ENCODE measurements at places on chromosomes 5 and 9.
A peak's percentile ranks its signal among the peaks of the same experiment; 100 is the strongest.

GRCh38 chr5:68375540-68375939 is 160.0 kb downstream of the PIK3R1 start:
- DNase-seq: no peak

DNA sequence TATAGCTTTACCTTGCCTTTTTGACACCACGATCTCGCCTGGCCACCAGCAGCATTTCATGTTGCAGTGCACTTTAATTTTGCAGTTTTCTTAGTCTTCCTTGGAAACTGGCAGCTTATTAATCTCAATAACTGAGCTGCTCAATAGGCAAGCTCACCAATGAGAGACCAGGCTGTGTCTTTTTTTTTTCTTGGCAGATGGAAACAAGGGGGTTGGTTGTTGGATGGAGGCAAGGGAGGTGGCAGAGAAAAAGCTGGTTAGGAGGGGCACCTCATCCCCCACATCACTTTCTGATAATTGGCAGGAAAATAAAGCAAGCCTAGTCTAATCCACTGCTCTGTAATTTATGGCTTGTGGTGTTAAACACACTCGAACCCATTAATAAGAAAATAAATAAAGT is 324.5 kb upstream of the WWC1 start:
- DNase-seq: no peak

- DNase-seq: no peak
Observed at GRCh38 chr5:18393565-18394442, 759.5 kb downstream of the TAF11L14 start.

DNA sequence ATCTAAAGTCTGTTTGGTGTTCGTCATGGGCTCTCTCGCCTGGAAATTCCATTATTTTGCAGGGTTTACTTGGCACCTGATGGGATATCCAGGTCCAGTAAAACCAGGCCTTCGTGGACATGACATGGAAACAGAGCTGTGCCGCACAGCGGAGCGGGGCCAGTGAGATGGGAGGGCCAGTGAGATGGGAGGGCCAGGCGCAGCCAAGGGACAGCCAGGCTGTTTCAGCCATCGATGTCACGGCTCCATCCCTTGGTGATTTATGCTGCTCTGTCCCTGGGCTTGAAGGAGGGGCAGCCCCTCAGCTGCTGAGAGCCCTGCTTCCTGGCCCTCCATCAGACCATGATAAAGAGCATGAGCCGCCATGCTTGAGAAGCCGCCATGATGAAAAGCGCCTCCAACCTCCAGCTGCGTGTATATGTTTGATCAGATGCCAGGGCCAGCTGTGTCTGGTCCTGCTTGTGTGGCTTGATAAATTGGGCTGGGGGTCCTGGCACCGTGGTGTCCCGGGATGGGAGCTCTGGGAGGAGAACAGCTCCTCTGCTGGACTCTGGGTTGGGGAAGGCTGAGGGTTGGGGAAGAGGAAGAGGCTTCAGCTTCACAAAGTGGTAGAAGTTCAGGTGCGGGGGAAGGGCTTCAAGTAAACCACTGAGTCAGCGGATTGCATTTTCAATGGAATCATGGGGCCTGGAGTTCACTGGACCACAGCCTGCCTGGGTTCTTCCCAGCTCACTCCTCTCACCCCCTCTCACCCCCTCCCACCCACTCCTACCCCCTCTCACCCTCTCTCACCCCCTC is 6.1 kb upstream of the COL5A1 start:
- DNase-seq: peak; percentile 50

DNA sequence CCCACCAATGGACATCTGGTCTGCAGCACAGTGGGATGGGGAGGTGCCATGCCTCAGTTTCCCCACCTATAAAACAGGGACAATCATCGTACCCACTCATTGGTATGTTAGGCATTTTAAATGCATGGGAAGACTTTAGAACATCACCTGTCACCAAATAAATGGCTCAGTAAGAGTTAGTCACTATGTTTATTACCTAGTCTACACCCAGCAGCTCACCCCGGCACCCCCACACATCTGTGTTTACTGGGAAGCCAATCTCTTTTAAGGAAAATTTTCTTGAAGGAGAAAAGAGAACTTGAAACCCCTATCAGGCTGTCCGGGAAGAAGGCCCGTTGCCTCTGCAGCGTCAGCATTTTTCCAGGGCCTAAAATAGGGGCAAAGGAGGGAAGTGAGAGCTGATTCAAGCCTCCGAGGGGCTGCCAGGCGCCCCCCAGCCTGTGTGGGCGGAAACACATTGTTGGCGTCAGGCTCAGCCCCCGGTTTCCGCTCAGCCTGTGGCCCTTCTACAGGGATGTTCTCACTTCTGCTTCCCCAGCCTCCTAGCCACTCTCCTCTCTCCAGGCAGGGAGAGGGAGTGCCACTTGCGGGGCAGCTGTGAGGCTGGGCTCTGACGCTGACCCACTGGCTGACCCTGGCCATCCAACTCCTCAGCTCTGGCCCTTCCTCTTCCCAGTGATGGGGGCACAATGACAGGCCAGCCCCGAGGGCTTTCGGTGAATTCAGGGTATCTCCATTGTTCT is 4.6 kb downstream of the CSF1R start:
- DNase-seq: peak; percentile 41

DNA sequence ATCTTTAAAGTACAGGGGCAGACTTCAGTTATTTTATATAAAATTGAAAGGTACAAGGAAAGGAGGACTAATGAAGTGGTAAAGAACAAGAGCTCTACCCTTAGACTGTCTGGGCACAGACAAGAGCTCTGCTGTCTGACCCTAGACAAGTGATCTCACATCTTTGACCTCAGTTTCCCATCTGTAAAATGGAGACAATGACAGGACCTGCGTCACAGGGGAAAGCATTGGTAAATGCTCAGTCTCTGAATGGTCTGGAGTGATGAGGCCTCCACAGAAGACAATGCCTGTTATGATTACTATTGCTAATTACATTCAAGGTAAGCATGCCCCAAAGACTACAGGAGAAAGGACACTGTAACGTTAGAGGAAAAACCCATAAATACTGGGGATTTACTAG is 37.5 kb downstream of the ANKH start:
- no peak for DNase-seq

- DNase-seq: peak; percentile 90
Observed at GRCh38 chr5:14872070-14872989, 752 bp upstream of the ANKH start.

- no peak for DNase-seq
Observed at GRCh38 chr5:124972703-124973102, 226.3 kb upstream of the ZNF608 start.

GRCh38 chr5:124372457-124372856 is 374.0 kb downstream of the ZNF608 start:
- DNase-seq: no peak

DNA sequence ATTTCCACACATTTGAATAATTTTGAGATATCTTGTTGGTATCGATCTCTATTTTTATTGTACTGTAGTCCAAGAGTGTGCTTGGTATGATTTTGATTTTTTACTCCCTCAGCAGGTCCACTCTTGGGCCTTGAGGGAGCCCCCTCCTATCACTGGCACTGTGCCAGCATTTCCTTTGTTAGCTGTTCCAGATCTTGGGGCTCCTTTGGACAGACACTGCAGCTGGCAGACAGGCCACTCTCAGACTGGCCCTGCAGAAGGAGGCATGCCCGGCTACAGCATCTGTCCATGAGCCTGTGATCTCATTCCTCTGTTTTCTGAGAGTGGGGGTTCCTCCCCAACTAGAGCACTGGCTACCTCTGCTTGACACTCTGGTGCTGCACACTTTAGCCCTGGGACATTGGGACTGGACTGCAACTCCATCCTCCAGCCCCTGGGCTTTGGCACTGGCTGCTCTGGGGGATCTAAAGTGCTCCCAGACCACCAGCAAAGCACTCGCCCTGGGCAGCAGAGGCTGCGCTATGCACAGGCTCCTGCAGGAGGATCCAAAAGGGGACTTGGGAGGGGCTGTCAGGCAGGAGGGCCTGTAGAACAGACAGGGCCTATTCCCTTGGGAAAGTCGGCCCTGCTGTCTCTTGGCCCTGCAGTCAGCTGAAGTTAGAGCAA is 271.3 kb upstream of the DMAC1 start:
- no peak for DNase-seq

- DNase-seq: no peak
Observed at GRCh38 chr9:83560169-83560826, 22.1 kb upstream of the FRMD3 start.

- DNase-seq: no peak
Observed at GRCh38 chr5:178429491-178430185, 160.6 kb downstream of the COL23A1 start.

DNA sequence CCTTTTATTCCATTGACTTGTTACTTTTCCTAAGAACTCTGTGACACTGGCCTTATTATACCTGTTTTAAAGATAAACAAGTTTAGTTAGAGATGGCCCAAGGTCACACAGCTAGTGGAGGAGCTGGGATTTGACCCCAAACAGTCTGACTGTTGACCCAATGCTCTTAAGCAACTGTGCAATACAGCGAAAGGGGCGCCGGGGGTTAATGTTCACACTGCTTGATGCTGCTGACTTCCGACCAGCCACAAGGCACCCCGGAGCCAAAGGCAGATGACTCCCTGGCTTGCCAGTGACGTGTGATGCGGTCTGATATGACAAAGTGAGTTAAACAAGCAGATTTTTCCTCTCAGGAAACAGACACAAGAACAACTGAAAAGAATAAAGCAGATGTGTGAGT is 23.9 kb downstream of the PIK3R1 start:
- DNase-seq: peak; percentile 90

- DNase-seq: no peak
Observed at GRCh38 chr5:51109786-51110410, 273.4 kb upstream of the ISL1 start.

DNA sequence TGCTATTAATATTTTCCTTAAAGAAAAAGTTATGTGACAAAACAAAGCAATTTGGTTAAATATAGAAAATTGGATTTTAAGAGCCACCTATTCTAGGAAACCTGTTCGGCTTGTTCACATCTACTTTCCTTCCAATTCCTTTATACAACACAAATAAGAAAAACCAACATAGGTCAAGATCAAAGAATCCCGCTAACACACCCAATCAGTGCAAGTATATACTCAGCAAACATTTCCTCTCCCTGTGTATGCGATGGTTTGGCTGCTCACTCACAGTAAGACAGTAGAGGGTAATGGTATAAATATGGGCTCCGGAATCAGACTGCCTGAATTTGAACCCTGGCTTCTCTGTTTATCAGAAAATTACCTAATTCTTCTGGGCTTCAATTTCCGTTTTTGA is 757.5 kb upstream of the ZNF608 start:
- DNase-seq: no peak

GRCh38 chr9:36625006-36625615 is 52.4 kb downstream of the MELK start:
- peak; percentile 10 for DNase-seq

- DNase-seq: no peak
Observed at GRCh38 chr5:86442036-86442745, 175.6 kb upstream of the COX7C start.

- DNase-seq: no peak
Observed at GRCh38 chr5:135693371-135693955, 114.7 kb upstream of the CXCL14 start.

DNA sequence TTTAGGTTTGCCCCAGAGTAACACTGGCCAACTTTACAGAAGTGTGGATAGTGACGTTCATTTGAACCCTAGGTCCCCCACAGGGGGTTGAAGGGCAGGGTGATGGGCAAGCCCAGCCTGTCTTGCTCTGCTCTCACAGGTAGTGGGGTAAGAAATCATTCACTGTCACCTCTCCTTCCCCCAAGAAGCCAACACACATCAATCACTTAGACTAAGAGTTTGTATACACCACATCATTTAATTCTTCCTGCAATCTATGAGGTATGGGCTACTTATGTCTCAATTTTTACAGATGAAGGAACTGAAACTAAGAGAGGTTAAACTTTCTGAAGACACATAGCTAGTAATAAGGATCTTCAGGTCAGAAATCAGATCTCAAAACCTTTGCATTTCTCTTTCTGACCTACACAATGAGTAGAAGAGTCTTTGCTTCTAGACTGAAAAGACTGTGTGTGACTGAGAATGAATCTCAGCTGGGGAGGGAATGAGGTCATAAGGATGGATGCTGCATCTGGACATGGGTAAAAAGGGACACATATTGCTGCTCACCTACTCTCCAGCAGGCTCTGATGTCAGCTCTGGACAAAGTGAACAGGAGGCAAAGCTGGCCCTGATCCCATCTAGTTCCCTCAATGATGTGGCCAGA is 81.0 kb upstream of the EQTN start:
- DNase-seq: no peak

GRCh38 chr5:112732131-112732530 is 5.6 kb upstream of the APC start:
- no peak for DNase-seq

DNA sequence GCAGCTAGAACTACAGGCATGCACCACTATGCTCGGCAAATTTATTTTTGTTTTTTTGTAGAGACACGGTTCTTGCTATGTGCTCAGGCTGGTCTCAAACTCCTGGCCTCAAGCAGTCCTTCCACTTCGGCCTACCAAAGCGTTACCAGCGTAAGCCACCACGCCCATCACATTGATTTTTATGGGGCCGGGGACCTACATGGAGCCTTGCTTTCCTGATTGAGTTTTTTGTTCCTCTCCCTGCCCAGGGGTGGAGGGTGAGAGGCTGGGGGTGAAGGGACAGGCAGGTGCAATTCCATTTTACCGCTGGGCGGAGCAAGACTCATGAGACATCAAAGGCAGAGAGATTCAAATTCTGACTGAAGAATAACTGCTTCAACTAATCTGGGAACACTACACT is 1.9 kb downstream of the ALDH1B1 start:
- DNase-seq: no peak

- no peak for DNase-seq
Observed at GRCh38 chr5:6705959-6706358, 7.3 kb upstream of the TENT4A start.

GRCh38 chr5:125847561-125847960 is 575.6 kb upstream of the GRAMD2B start:
- DNase-seq: no peak

- DNase-seq: no peak
Observed at GRCh38 chr5:133907075-133907474, 61.4 kb downstream of the C5orf15 start.

- DNase-seq: no peak
Observed at GRCh38 chr9:86351880-86352279, 2.3 kb downstream of the TUT7 start.

GRCh38 chr9:114051706-114052105 is 26.4 kb downstream of the AMBP start:
- no peak for DNase-seq

- DNase-seq: no peak
Observed at GRCh38 chr5:9094582-9094981, 451.3 kb downstream of the SEMA5A start.

DNA sequence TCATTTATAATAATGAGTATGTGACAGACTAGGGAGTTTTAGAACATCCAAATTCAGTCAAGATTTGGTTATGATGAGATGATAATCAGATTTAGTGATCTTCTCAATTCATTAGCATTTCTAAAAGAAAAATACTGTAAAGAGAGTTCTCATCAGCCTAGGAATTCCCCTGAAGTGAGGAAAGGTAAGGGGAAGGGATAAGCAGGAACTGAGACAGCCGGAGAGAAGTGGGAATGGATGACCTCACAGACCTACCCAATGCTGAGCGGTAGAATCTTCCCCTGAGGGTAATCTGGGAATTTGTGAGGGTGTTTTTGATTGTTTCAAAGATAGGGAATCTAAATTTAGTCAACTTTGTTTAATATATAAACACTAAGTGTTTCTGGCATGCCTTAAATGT is 16.7 kb upstream of the GPBP1 start:
- no peak for DNase-seq

All from ascending aorta (tissue), 2 donors.